ENCODE measurements at places on chromosomes 5 and 9.

DNA sequence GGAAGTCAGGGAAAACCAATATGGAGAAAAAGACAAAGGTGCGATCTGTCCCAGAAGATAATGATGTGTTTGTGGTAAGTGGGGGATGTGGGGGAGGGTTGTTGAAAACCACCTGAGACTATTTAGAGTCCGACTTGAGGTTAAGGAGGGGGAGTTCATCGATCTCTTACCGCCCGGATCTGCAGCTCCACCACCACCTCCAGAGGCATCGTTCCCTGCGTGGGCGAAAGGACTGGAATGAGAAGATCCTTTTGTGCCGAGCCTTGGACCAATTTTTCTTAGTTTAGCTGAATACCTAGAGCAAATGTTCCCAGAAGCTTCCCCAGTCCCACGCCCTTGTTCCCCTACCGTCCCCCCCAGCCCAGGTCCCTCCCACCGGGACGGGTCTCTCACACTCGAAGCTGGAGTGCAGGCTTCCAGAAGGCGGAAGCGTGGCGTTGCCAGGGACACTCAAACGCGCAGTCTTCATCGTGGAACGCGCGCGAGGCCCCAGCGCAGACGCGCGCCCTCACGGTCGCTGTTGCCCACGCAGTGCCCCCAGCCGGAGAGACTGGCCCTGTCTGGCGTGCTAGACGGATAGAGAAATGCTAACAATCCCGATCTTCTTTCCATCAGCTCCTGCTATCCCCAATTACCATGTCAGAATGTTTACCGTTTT, at the start of gene SPATA6L:
Gene SPATA6L, minus strand, starts transcription at position 439 of the 658 bp plus-strand sequence. Its CDS starts 230 bp downstream, at position 209.
- DNase-seq, result peak; percentile 81

DNA sequence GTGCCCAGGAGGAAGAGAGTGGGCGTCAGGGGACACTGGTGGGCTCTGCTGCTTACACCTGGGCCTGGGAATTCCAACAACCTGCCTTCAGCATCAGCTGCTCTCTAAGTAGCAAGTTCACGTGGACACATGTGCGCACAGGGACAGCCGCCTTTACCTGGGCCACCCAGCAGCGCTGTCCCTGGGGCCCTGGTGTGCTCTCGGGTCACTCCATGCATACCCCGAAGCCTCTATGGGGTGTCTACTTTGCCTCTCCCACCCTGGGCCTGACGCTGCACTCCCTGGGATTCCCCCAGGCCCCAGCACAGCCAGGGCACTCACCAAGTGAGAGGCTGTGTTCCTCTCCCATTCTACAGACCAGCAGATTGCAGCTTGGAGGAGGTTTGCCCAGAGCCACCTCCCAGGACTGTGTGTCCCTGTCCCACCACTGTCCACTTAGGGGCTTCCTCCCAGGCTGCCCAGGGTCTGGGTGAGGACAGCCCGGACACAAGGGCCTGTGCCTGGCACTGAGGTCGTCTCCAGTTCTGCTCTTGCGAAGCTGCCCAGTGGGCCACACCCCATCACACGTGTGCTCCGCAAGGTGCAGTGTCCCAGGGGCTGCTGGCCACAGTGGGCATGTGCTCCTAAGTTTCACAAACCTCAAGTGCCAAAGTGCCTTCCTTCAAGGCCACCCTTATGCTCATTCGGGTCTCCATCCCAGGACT, 5.9 kb downstream of the NINJ1 start:
- DNase-seq, result peak; percentile 22

- DNase-seq, result no peak
These were observed 216.4 kb upstream of the CYLC2 start for GRCh38 chr9:102778746-102779145.

DNA sequence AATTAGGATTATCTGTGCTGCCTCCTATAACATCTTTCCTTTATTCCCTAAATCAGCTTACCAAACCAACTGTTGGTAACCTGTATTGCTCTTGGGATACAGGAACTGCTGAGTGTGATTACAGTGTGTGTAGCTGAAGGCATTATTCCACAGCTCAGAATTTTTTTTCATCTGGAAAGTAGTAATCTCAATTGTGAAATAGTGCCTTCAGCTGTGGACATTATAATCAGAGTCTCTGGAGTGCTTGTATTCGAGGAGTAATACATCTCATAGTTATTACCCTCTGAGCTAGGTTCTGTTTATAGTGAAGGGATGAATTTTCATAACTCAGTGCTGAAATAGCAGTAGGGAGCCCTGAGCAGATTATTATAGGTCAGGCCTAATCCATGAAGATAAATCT, 199.5 kb downstream of the MAST4 start:
- no peak for DNase-seq

GRCh38 chr5:124902097-124902821, 155.8 kb upstream of the ZNF608 start:
- no peak for DNase-seq

- DNase-seq, result peak; percentile 10
These were observed 63.7 kb upstream of the IER5L start for GRCh38 chr9:129241725-129242124.

DNA sequence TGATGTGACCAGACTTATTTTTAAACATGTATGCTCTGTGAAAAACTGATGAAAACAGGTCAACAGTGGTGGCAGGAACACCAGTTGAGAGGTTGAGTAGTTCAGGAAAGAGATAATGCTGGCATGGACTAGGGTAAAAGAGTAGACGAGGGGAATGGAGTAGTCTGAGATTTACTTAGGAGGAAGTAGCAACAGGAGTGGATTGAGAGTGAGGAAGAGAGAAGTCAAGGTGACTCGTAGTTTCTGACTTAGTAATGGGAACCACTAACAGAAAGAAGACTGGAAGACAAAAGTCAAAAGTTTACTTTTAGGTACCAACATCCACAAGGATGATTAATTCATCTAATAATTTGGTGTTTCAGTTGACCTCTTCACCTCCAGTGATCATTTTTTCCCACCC, 3.6 kb downstream of the SRA1 start:
- no peak for DNase-seq

- DNase-seq, result no peak
These were observed 13.8 kb downstream of the PROP1 start for GRCh38 chr5:177982072-177982727.
